Caki2 (cell line): ENCODE measurements at places on chromosomes 6 and 20. TPM values are rescaled to one million over a fixed set of nuclear protein-coding genes. Genes with fewer than 3 reads are reported as not detected.
A peak's percentile ranks its signal among the peaks of the same experiment; 100 is the strongest.

- DNase-seq: no peak
Observed at GRCh38 chr6:90436403-90436802, 139.8 kb upstream of the BACH2 start.

DNA sequence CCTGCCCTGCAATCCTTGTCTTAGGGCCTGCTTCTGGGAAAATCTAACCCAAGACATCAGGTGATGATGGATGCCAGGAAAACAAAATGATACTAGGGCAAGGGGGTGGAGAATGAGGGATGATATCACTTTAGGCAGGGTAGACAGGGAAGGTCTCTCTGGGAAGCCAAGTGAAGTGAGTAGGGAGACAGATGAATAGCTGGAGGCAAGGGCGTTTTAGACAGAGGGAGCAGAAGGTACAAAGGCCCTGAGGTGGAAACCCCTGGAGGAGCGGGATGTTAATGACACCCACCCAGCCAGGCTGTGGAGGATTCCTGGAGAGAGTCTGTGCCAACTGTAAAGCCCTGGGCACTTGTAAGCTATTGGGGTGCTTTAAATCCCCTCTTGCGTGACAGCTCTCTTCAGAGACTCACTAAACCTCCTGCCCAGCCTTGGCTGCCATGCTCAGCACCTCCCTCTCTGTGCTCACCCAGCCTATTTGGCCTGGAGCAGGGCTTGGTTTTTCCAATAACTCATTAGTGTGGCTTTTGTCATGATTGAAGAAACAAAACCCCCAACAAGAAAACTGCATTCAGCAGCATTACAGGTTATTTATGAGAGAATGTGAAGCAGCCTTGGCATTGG, 12.4 kb upstream of the MDGA1 start:
- DNase-seq: no peak

- peak; percentile 74 for DNase-seq
Observed at GRCh38 chr20:50464026-50464724, 46.0 kb upstream of the PTPN1 start.

Gene COL20A1
- total RNA-seq: 0.14 and 0.87 TPM in 2 replicates

GRCh38 chr6:74598462-74599393, 607.1 kb downstream of the COL12A1 start:
- DNase-seq: peak; percentile 52

DNA sequence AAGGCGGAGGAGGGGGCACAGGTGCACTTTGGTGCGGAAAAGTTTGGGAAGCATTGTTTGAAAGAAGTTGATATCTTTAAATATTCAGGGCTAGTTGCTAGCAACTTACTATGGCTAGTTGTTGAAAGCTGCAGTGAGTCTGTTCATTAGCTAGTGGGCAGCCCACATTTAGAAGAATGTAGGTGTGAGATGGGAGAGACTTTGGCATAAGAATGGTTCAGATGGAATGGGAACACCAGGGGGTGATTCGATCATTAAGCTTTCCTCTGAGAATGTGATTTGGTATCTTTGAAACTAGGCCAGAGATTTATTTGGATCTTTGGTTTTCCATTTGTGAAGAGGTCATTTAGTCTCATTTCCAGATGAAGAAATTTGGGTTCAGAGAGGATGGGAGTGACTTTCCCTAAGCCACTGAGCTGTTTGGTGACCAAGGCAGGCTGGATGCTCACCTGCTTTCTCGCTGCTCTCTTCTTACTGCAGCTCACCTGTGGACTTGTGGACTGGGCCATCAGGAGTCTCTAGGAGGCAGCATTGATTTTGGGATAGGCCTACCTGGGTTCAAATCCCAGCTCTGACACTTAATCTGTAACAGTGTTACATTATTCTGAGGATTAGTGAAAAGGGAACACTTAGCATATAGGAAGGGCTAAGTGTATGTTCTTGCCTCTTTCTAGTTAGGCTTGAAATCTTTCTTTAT, 62.9 kb downstream of the CARMIL1 start:
- no peak for DNase-seq

DNA sequence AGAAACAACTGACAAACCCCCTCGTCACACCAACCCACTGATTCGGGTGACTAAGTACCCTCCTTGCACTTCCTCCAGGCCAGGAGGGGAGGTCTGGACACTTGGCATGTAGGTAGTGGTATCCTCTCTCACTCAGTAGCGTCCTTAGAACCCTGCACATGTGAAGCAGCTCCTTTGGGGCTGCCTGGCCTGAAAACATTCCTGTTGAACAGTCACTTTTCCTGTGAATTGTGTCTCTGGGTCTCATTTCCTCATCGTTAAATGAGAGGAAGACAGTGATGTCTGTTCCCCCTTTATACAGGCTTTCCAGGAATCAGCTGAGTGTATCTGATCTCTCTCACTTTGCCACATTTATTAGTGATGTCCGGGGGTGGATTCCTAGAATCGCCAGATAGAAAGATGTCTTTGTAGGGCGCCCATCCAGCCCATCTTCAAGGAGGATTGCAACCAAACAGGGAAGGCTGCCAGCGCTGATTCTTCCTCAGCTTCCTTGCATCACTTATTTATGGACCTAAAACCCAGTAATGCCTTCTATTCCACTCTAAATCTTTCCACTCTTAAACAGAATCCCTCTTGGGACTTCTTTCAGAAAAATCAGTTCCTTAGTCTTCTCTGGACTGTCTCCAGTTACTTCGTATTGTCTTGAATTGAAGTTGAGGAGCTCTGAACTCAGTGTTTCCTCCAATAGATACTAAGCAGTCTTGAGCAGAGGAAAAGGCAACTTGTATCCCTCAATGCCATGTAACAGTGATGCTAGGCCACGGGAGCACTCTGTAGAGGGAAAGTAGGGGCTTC, 9.4 kb upstream of the POPDC3 start:
- DNase-seq: no peak

DNA sequence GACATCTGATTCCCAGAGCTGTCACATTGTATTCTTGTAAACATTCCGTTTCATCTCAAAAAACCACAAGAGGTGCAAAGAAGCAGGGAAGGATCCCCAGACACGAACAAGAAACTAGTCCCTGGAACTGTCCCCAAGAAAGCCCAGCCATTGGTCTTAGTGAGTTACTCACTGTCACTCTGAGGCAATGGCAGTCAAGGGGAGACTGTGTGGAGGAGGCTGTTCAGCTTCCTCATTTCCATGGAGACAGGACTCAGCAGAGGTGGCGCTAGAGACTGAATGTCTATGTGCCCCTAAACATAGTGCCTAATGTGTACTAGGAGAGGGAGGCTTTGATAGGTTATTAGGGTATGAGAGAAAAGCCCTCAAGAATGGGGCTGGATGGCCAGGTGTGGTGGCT, 11.1 kb downstream of the ULBP1 start:
- no peak for DNase-seq

DNA sequence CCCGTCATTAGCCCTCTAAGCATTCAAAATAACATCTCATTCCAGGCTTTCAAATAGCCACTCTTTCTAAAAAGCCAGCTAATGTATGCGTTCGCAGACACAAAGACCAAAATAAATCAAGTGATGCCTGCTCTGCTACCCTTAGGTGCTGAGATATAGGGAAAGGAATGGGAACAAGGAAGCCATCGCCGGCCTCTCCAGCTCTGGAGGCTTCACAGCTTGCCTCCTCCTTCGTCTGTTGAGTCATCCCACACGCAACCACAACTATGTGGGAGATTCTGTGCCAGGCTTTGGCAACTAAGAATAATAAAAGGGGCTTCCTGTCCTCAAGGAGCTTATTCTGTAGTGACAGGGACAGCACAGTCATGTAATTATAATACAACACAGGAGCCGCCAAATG, 27.3 kb upstream of the SLC22A23 start:
- no peak for DNase-seq

GRCh38 chr20:40390654-40391053, 298.4 kb downstream of the MAFB start:
- DNase-seq: peak; percentile 4

Gene LHFPL5
- total RNA-seq: 1.0 TPM in 1 of 2 replicates, not detected in the other

DNA sequence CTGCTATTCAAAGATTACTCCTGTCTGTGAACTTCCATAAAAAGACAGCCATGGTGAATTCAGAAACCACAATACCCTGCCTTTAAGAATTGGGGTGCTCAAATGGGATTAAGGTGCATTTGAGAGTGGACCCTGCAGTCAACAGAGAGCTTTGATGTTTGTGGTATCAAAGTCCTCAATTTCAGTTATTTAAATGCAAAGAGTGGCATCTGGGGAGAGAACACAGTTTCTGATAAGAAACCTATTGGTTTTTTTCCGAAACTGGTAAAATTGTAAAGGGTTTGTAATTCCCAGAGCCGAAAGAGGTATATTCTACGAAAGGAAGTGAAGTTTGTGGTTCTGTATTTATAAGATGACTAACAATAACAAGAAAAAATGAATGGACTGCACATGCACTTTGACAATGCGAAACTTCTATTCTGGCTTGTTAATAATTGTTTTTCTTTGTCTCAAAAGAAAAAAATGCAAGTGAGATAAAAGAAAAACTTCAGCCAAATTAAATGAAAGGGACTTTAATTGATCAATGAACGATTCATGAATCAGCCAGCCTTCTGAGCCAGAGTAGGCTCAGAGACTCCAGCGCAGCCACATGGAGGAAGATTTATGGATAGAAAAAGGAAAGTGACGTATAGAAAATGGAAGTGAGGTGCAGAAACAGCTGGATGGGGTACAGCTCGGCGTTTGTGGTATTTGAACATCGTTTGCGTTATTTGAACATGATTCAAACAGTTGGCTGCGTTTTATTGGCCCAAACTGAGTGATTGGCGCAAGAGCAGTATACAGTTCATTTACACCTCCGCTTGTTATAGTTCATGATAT, 70.5 kb upstream of the DUSP22 start:
- no peak for DNase-seq

- no peak for DNase-seq
Observed at GRCh38 chr20:50567860-50568548, 57.8 kb downstream of the PTPN1 start.
